Lower lobe of right lung (tissue), 2 donors: ENCODE measurements at places on chromosomes 12 and 14.

DNA sequence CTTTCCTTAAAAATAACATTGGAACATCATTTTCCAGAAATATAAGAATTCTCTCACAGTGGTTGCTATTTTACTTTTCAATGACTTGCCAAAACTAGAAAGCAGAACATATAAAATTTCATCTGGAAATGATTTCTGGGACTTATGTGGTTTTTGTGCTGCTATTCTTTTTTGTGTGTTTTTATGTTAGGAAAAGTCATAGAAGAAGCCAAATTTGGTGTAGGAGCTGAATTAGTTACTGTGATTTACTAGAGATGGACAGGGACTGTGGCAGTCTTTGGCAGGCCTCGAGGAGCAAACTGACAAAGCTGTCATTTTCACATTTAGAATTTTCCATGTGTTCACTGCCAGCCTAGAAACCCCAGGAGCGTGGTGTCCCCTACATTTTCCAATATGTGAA lies 38.3 kb upstream of the LDHB start:
- no peak for DNase-seq

DNA sequence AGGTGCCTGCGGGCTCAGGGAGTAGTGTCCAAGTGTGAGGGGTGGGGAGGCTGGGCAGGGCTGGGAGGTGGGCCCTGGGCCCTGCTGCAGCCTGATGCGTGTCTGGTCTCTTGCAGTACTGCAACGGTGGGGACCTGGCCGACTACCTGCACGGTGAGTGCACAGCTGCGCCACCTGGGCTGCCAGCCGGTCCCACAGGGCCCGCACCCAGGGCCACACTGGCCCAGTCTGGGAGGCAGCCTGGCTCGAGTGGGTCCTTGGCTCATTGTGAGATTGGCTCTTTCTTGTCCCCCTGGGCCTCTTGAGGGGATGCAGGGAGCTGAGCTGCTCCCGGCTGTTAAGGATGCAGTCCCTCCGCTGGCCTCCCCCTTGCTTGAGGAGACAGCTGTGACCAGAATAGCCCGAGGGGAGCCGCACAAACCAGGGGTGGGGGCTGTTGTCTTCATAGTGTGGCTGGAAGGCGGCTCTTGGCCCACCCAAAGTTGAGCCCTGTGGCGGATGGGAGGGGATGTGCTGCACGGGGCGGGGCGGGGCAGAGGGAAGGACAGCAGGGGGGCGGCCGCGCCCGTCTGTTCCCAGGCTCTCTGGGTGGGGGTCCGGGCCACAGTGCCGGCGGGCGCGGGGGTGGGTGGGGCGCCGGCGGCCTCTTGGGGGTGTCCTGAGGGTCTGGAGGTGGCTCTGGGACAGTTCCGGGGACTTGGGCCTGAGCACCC lies 13.1 kb downstream of the ULK1 start:
- DNase-seq, result no peak

DNA sequence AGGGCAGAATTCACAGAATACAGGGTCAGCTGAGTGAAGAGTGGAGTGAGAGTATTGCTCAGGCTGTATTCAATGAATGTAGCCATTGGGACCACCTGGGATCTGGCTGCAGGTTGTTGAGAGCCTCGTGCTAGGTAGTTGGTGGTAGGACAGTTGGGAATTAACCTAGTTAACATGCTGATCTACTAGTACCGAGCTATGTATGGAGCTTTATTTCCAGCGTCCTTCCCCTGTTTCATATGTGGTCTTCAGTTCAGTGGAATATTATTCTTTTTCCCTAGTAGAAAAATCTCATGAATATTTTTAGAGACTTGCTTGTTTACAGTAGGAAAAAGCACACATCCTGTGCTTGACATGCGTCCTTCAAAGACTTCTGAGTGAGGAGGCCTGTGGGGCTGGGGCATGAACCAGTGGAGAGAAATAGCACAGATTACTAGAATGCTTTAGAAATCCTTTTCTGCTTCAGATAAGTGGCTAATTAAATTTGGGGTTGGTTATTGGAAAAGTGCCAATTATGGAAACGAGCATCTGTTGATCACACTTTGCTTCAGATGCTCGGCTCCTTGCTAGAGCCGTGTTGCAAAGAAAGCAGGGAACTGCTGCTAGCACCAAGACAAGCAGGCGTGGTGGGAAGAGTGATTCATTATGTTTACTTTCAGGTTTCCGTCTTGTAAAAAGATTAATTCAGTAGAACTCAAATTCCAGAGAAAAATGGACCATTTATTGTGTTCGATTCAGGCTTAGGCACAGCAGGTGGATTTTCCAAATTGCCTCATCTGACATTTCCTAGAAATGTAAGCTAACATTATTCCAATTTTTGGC lies 53.6 kb downstream of the ARF6 start:
- no peak for DNase-seq

DNA sequence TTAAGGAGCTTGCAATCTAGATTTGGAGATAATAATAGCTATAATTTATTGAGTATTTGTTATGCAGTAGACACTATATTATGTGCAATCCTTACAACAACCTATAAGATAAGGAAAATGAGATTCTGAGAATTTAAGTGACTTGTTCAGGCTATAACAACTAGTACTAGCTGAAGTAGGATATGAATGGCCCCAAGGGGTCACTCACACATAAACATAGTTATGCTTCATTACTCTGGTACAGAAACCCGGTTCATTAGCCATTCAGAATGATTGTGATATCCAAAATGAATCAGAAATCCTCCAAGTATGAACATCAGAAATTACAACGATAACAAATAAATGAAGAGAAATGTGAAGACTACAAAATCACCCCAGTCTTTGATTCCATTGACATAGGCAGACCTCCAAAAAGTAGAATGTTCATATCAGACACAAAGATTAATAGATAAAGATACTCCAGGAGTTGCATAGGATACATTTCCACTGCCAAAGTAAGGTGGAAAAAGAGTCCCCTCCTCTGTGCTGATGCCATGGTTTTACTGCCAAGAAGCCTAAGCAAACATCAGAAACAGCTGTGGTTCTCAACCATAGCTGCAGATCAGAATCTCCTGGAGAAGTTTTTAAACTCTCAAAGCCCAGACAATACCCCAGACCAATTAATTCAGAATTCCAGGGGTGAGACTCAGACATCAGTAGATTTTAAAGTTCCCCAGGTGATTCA lies 8.6 kb upstream of the NID2 start:
- DNase-seq, result no peak

DNA sequence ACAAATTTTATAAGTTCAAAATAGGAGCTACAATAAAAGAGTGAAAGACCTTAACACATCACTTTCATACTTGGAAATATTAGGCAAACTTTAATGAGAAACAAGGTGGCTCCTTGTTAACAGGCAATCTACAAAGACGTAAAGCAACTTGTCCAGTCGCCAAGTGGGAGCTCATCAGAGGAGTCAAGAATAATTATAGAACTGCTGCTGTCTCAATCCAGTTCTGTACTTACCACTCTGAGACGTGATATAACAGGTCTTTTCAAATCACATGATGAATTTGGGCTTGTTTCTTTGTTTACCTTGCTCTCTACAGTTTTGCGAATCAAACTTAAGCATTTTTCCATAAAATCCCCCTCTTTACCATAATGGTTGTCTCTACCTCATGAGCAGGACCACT lies 3.6 kb downstream of the YBX3 start:
- DNase-seq, result no peak

DNA sequence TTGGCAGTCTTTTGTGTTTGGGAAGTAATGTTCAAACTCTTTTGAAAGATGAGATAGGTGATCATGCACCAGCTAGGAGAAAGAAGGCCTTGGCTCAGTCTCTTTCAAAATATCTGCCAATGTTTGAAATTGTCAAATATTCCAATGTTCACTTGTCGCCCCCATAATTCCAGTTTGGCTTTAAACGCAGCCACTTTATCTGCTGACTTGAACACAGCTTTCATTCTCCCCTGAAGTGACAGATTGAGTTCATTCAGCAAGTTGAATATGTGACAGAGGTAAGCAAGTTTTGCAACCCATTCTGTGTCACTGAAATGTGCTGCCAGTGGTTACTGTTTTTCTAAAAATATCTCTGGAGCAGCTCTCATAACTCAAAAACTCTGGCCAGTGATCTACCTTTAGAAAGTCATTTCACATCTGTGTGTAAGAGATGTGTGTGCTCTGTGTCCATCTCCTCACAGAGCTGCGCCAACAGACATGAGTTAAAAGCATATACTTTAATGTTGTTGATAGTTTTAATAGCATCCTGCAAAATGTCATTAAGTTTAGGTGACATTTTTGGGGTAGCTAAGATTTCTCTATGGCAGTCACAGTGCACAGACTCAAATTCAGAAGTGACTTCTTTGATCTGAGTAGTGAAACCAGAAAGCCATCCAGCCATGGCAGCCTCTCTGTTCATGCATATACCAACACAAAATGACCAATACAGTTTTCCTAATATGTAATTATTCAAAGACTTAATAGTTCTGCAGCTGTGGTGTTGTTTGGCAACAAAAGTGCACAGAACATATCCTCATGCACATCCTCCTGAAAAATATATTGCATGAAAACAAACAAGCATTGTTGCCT lies 614.3 kb upstream of the MIS18BP1 start:
- DNase-seq, result no peak

DNA sequence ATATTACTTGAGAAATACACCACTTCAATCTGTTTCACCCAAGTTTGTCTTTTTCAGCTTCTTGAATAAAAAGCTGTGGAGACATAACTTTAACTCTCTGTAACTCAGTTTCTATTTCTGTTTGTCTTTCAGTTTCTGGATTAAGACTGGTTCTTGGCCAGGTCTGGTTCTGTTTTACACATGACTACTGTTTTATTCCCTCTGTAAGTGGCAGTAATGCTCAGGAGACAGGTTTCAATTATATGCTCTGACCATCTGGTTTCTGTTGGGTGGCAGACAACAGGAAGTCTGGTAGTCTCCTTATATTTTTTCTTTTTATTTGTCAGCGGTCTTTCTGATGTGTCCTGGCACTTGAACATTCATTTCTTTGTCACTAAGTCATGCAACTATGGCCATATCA lies 102.9 kb downstream of the RPS29 start:
- DNase-seq, result no peak

- no peak for DNase-seq
These were observed 330.2 kb downstream of the ZFP36L1 start for GRCh38 chr14:68462683-68463082.

DNA sequence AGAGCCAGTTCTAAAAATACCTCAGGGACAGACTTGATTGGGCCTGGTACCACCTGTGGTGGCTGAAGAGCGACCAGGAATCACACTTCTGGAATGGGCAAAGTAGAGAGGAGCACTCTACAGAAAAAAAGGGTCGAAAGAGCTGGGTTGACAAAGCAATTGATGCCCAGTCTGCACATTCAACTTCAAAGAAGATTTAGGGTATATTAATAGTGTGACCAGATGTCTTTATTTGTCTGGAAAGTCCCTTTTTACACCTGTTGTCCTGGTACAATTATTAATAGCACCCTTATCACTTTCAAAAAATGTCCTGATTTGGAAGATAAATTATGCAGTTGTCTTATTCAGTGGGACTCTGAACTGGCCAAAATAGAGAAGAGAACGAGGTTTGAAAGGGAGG lies 137.5 kb downstream of the DYRK2 start:
- no peak for DNase-seq

DNA sequence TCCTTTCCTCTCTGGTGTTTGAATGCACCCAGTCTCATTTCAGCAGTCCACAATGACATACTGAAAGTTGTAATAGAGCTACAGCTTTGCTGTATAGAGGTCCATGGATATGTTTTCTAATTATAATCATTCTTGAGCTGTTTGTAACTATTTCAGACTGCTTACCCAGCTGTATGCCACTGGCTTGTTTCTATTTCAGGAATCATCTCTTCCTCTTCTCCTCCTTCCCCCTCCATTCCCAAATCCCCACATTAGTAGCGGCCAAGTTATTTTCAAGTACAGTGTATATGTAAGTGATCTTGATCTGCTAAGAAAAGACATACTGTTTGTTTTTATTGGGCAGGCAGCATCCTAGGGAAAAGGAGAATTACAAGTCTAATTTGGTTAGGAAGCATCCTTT lies 775.0 kb downstream of the DIO2 start:
- no peak for DNase-seq

GRCh38 chr12:19665121-19665900 lies 226.0 kb downstream of the AEBP2 start:
- no peak for DNase-seq

DNA sequence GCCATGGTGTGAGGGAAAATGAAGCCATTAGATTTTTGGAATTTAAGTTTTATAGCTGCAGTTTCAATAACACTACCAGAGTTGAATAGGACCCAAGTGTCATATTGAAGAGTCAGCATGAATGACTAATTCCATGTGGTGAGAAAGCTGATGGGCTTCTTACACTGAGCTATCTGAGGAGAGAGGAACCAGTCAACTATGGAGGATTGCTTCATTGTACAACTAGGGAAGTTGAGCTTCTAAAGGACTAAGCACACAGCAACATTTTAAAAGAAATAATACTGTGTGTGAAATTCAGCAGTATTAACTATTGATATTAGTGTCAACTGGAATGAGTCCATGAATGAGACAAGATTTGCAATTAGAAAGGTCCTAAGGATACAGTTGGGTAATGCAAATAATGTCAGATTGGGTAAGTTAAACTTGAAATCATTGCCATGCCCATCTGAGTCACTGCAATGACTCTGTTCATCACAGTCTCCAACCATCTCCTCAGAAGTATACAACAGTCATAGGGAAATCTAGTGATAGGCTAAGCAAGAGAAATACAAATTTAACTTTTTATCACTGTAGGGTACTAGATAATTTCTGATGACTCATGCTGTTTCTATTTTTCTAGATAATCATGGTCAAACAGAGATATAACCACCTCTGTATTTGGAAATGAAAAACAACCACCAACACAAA lies 394.2 kb downstream of the FSCB start:
- no peak for DNase-seq

DNA sequence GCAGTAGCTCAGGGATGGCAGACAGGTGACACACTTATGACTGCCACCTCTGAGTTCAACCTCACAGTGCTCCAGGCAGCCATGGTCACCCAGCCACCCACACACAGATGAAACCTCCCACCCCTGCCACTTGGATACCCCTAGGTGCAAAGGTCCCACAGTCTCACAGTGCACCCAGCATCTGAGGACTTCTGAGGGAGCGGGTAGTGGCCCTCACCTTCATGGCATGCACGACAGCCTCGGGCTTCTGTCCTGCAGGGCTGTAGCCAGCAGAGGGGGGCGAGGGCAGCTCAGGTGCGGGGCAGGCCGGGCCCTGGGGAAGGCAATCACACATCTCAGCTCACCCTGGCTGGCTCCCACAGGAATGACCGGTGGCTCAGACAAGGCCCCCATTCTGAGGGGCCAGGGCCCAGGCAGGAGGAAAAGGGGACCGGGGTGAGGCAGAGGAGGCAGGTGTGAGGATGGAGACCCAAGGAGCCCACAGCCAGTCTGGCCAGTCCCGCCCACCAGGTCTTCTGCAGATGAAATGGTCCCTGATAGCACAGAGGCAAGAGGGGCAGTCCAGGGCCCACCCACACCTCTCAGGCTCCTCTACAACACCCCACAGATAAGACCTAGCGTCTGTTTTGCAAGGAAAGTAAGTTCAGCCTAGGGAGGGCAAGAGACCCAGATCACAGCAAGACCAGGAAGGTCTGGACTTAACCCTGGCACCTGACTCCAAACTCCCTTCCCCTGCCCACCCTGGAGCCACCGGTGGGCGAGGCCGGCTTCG lies 35.8 kb downstream of the CCNK start:
- no peak for DNase-seq
